ENCODE measurements at places on chromosomes 11 and 22.
A peak's percentile ranks its signal among the peaks of the same experiment; 100 is the strongest.

GRCh38 chr11:10298342-10298741, 4.3 kb upstream of the SBF2 start:
- DNase-seq, result no peak

GRCh38 chr11:60625262-60625661, 74.2 kb upstream of the MS4A8 start:
- no peak for DNase-seq

GRCh38 chr22:46678785-46679700, 58.9 kb downstream of the GRAMD4 start:
- DNase-seq, result no peak

- DNase-seq, result no peak
Observed at GRCh38 chr11:12126344-12127019, 16.1 kb downstream of the MICAL2 start.

DNA sequence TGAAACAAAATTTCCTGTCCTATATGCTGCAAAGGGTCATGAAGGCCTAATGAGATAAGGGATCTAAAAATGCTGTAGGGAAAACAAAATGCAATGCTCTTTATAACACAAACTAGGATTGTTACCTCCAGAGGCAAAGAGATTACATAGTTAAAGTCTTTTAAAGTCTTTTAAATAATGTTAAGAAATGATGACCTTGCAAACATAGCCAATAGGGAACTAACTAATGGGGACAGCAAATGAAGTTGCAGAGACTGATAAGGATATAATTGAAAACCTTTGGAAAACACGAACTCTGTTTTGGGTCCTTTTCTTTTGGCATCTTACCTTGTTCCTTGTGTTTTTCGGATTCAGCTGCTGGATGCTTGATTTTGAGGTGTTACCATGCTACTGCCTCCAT, 485.9 kb downstream of the KCNA4 start:
- no peak for DNase-seq

- DNase-seq, result no peak
Observed at GRCh38 chr11:84091212-84091986, 805.2 kb upstream of the CCDC90B start.

DNA sequence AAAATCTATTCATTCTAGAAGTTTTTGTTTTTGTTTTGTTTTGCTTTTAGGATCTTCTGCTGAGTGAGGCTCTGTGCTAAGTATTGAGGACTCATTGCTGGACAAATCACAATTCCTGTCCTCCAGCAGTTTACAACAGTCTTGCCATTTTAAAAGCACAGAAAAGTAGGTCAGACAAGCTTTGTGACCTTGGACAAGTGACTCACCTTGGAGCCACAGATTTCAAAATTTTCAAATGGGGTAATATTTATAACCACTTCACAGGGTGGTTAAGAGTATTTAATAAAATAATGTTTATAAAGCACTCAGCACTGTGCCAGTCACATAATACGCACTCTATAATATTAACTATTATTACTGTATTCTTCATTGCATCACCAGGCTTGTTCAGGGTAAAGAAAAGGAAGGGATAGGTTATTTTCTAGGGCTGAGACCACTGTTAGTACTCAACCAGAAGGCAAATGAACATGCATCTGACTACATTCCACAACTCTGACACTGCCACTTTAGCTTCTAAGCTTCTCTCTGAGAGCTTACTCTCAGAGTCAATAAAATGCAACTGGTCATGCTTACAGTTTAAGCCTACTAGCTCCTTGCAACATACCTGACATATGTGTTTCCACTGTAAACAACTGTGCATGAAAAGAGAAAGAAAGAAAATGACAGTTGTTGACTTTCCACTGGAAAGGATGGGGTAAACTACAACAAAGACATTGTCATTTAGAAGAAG, 63.2 kb upstream of the FIBIN start:
- DNase-seq, result no peak

GRCh38 chr22:37971475-37972434, 12.6 kb downstream of the SOX10 start:
- no peak for DNase-seq

DNA sequence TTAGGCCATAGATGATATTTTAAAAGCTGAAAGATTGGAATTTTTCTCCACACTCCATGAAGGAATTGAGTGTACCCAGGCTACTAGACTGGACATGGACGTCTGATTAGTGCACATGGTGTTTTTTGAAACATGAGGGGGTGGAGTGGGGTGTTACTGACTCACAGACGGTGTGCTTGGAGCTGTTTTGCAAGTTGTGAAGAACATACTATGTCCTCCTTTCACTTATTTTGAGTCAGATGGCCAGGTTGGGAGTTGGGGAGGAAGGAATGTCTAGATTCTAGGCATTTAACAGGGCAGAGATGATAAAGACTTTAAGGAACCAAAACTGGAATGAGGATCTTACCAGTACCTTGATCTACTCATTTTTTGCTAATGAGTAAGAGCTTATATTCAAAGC, 158.1 kb upstream of the MTNR1B start:
- no peak for DNase-seq

DNA sequence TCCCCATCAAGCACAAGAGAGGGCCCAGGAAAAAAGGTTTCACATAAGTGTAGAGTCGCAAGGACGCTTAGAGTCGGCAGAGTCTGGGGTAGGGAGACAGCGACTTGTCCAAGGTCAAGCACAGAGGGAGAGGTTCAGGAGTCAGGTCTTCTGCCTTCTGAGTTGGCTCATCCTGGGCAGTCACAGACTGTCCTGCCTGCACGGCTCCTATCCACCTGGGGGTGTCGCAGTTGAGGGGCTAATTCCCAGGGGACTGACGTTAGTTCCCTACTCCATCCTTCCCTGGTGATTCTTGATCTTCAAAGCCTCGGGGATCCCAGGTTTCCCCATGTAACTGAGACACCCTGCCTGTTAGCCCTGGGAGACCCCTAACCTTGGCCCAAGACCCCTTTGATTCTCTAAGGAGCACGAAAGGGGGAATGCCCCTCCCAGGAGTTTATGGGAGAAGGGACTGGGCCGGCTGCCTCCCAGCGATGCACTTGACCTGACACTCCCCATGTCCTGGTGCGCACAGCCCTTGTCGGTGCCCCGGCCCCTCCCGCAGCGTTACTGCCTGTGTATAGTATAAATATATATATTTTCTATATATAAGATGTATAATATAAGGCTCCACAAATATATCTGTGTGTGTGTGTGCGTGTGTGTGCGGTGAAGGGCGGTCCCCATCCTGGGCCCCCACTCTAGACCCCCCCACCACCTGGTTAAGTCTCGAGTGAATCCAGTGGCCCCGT, 14.7 kb upstream of the TAB1 start:
- DNase-seq, result no peak

DNA sequence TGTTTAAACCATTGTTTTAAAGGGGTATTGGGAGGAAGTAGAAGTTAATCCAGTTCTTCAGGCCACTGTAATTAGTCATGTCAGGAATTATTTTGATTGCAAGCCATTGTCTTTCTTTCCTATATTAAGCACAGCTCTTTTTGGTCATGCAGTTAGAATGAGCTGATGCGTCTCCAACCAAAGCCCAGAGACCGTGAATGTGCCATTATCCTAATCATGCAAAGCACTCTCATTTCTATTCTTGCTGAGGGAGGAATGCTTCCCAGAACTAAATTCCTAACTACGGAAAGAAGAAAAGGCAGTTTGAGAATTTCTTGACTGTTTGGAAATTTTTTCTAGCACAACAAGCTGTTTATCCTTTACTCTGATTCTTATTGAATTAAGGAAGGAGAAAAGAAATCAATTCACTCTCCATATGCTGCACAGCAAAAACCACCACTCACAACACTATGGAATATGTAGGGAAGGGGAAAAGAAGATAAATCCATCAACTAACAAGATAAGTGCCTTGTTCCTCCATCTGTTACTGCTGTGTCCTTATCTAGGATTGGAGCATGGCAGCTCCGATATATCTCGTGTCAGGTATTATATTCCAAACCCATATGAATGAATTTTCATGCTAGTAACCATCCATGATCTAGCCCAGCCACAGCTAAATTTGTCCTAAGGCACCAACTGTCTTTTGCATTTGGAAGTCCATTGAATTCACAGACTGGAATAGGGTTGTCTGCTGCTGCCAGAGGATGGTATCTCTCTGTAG, 70.8 kb downstream of the NTM start:
- DNase-seq, result no peak

- DNase-seq, result no peak
Observed at GRCh38 chr22:26362471-26362870, 66.6 kb upstream of the ASPHD2 start.

GRCh38 chr11:57174656-57175055, 7.1 kb upstream of the LRRC55 start:
- DNase-seq, result no peak

- DNase-seq, result no peak
Observed at GRCh38 chr11:78883506-78883905, 308.8 kb upstream of the NARS2 start.

GRCh38 chr22:17159504-17159951, 451 bp upstream of the HDHD5 start:
- DNase-seq, result peak; percentile 38

Data from stimulated activated CD8-positive, alpha-beta memory T cell treated with anti-CD3 and anti-CD28 coated beads, Interleukin-7, amount 100 ng/mL, for 4 hours (primary cell).